IPS DF 6.9 (cell line): ENCODE measurements at places on chromosomes 2 and 18.

DNA sequence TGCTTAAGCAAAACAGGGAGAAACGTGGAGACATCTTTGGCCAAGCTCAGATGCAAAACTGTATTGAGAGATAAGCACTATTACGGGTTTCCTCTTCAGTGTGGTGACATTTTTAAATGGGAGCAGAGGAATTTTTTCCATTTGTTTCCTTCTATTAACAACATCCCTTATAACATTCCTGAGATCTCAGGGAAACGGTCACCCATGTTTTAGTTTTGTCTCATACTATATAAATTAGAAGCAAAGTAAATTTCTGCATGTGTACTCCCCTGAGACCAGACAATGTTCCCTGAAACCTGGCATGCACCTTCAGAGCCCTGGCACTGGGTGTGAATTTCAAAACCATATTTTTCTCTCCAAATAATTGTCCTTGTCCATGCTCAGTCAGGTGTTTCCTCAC, 57.6 kb upstream of the RNF152 start:
- DNase-seq = no peak

GRCh38 chr2:88669482-88670214, 21.8 kb upstream of the RPIA start:
- no peak for DNase-seq

DNA sequence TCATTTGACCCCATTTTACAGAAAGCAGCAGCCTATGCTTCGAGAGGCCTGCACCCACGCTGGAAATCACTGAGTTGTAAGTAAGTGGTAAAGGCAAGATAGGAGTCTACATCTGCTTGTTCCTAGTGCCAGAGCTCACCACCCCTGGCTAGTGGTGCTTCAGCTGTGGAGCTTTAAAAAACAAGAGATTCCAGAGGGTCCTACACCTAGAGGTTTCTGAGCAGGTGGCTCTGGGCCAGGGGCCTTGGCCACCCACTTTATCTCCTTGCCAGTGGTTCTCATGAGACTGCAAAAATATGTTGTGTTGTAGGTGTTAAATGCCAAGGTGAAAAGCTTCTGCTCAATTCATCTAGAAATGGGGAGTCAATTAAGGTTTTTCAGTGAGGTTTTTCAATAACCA, 60.0 kb upstream of the SERTAD2 start:
- no peak for DNase-seq

DNA sequence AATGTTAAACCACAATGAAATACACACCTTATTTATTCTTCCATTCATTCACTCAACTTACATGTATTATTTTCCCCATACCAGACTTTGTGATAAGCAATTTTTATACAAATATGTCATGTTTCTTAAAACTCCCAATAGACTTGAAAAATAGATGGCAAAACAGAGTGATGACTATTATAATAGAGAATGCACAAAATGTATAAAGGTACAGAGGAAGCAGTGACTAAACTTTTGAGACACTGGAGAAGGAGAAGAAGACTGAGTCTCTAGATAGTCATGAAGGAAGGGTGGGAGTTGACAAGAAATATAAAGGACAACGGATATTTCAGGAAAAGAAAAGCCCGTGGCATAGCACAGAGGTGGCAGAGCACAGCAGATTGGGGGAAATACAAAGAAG, 198.1 kb upstream of the SLC39A10 start:
- no peak for DNase-seq

GRCh38 chr2:186570604-186571003, 19.3 kb upstream of the ITGAV start:
- DNase-seq = no peak

DNA sequence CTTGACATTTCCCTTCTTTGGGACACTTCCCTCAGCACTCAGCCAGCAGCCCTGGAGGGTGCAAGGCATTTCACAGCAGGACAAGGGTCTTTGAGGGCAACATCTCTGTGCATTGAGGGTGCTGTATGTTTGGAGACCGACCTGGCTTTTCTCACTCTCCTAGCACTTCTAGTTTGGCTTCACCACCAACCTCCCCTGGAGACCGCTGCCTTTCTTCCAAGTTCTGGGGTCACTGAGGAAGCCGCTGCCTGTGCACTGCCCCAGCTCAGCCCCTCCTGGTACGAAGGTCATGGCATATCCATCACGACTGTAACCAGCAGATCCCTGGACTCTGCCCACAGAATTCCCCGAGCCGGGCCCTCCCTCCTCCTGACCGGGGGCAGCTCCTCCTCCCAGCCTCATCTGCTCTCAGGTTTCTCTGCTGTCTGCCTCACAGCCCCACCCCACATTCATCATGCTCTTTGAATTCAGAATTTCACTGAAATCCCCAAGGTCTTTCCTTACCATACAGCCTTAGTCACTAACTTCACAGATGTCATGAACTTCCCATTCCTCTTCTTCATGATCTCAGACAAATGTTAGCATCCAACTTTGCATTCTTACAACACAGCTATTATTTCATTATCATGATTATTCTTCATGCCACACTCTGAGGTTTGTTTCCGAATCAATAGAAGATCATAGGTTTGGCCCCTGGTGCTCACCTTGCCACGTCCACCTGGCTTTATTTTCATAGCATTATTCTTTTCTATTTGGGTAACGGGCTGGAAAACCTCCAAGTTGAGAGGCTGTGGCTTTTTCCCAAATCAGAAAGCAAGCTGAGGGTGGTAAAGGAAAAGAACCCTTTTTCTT, 113.0 kb upstream of the COPS8 start:
- DNase-seq = no peak

DNA sequence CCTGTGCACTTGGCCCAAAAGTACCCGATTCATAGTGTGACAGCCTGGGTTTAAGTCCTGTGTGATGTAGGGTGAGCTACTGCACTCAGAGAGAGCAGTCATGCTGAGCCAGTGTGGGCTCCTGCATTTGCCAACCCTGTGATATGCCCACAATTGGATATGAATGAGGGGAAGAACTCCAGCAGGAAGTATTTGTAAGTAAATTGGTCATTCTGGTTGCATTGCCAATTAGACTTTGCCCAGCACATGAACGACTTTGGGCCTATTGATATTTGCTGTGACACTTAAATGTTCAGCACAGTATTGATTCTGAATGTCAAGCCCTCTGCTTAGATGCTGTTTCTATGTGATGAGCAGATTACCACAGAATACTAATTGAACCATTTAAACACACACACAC, 570.9 kb downstream of the PIK3C3 start:
- DNase-seq = no peak

GRCh38 chr2:191682126-191682525, 4.2 kb downstream of the NABP1 start:
- no peak for DNase-seq

DNA sequence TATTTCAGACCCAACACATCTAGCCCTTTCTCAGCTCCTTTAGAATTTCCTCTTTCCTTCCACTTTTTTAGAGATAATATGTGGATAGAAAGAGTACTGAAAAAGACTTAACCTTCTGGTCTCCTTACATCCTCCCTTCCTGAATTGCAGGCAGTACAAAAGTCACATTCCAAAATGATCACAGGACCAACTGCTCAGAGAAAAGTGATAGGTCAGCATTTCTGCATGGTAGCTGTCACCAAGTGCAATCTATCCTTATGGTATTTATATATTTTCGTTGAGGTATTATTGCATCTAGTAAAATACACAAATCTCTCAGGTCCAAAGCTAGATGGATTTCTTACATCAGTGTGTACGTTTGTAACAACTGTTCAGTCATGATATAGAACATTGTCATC, 427.5 kb downstream of the LPIN1 start:
- no peak for DNase-seq

- DNase-seq = no peak
Measured at GRCh38 chr2:112312821-112313220, 37.4 kb downstream of the ZC3H6 start.

GRCh38 chr2:76197842-76198448, 487.2 kb upstream of the GCFC2 start:
- DNase-seq = peak; percentile 72

- no peak for DNase-seq
Measured at GRCh38 chr18:33761363-33761762, 183.3 kb downstream of the ASXL3 start.

- no peak for DNase-seq
Measured at GRCh38 chr2:238278626-238279323, 9.6 kb downstream of the PER2 start.

- DNase-seq = no peak
Measured at GRCh38 chr18:21309248-21309647, 67.2 kb downstream of the GREB1L start.

DNA sequence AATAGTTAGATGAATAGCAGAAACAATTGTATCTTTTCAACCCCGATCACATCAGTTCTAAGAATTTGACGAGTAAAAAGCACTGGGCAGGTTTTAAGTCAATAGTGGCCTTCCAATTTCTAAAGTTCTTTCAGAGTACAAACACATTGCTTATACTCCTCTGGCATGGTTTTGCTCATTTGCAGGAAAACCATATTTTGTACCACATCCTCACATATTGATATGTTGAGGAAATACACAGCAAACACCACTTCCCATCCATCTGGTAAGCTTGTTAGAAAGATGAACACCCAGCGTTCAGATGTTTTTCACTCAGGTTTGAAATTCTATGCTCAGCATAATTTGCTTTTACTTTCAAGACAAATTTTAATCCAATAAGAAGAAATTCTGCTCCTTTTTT, 344.6 kb upstream of the ACVR2A start:
- DNase-seq = no peak

- DNase-seq = no peak
Measured at GRCh38 chr2:190093793-190094192, 31.3 kb upstream of the MSTN start.

GRCh38 chr18:79856119-79857007, 58.6 kb downstream of the KCNG2 start:
- peak; percentile 29 for DNase-seq

DNA sequence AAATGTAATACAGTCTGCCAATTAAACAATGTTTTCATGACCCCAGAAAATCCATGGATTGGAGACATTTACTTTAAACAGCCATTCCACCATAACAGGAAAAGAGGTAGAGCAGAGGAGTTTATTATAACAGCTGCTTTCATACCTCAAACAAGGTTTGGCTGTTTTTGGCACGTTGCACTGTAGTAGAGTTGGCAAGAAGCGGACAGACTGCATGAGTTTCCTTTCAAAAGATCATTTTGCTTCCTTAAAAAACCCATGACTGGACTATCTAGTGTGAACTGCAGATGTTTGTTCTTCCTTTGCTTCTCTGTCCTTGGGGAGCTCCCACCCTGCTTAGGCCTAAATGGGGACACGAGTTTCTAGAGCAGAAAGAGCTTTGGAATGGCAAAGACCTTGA, 108.5 kb upstream of the THOC1 start:
- no peak for DNase-seq

DNA sequence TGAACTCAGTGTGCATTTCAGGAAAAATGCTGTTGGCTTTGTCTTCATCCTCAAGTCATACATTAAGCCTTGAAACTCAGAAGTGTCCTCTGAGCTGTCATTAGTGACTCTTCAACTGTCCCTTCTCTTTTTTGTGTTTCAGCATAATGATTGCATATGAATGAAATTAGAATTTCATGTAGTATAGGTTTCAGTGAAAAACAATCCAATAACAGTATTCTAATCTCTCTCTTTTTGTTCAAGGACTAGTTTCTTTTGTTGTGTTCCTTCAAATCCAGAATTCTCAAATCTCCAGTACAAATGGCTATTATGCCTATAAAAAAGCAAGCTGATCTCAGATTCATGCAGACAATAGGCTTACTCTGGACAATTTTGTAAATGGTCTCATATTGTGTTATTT, 133.5 kb downstream of the QPCT start:
- DNase-seq = no peak

- no peak for DNase-seq
Measured at GRCh38 chr2:69914950-69915945, at the start of gene MXD1. Gene MXD1 (plus strand): TSS chr2:69915109. CDS start chr2:69915331, 222 bp downstream.

GRCh38 chr2:184530239-184530638, 68.1 kb upstream of the ZNF804A start:
- DNase-seq = no peak

- no peak for DNase-seq
Measured at GRCh38 chr2:128350736-128351135, 32.1 kb upstream of the HS6ST1 start.

- no peak for DNase-seq
Measured at GRCh38 chr2:112840068-112840445, 3.5 kb upstream of the IL1B start.
